HFFc6 (cell line): ENCODE measurements at places on chromosomes 11 and 22.

DNA sequence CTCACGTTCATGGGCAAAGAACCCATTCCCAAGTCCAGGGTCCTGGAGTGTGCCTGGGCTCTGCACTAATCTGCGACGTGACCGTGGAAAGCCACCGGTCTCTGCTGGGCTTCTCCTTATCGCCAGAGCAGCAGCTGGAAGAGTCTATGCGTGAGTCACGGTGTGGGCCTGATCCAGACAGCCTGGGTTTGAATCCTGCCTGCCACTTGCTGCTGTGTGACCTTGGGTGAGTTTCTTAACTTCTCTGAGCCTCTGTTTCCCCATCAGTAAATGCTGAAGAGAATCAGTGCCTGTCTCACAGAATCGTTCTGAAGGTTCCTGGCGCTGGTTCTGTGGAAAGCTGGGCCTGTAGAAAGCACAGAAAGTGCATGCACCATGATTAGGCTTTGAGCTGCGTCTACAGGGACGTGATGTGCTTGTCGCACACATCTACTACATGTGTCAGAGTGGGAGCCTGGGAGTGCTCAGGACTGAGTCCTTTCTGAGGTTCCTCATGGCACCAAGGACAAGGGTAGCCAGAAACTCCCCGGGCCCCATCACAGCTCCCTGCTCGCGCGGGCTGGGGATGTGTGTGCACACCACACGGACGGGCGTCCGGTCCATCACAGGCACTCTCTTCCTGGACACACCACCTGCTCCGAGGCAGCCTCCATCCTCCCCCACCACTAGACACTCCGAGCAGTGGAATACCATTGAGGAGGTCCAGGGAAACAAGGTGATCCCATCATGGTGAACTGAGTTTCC, 20.5 kb upstream of the PDGFB start:
- no peak for DNase-seq

GRCh38 chr22:49091451-49091850, 736.2 kb downstream of the BRD1 start:
- no peak for DNase-seq

GRCh38 chr22:45262931-45263462, 21.8 kb upstream of the UPK3A start:
- DNase-seq, result no peak

- no peak for DNase-seq
Observed at GRCh38 chr11:14036469-14036868, 73.9 kb downstream of the SPON1 start.

- DNase-seq, result no peak
Observed at GRCh38 chr11:29029452-29029851, 921.3 kb downstream of the METTL15 start.
